H7 (cell line): ENCODE measurements at places on chromosomes 7 and 10.

- no peak for DNase-seq
Measured at GRCh38 chr10:50972591-50972990, 87.2 kb upstream of the A1CF start.

DNA sequence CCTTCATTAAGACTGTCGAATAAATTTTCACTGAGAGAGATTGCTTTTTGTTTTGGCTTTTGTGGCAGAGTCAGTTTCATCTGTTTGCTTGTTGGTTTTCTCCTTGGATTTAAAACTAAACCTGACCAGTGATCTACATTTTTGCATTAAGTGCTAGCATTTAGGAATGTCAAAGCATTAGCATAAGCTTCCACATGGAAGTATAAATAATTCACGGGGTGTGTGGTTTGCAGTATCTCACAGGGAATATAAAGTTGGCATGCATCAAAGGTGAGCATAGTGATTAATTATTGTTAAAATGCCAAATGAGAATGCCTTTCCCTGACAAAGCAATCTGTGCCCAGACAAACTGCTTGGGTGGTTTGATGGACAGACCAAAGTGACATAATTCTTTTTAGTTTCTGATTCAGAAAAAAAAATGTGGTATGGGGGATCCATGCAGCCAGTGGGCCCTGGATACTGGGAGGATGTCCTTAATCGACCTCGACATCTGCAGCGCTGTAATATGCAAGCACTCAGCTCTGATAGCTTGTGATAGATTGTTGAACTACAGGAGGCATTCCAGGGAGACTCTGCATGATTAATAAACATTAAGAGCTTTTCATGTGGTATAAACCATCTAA, 339.3 kb upstream of the POM121L12 start:
- DNase-seq: no peak

GRCh38 chr7:4684846-4685245, 2.8 kb downstream of the FOXK1 start:
- no peak for DNase-seq

DNA sequence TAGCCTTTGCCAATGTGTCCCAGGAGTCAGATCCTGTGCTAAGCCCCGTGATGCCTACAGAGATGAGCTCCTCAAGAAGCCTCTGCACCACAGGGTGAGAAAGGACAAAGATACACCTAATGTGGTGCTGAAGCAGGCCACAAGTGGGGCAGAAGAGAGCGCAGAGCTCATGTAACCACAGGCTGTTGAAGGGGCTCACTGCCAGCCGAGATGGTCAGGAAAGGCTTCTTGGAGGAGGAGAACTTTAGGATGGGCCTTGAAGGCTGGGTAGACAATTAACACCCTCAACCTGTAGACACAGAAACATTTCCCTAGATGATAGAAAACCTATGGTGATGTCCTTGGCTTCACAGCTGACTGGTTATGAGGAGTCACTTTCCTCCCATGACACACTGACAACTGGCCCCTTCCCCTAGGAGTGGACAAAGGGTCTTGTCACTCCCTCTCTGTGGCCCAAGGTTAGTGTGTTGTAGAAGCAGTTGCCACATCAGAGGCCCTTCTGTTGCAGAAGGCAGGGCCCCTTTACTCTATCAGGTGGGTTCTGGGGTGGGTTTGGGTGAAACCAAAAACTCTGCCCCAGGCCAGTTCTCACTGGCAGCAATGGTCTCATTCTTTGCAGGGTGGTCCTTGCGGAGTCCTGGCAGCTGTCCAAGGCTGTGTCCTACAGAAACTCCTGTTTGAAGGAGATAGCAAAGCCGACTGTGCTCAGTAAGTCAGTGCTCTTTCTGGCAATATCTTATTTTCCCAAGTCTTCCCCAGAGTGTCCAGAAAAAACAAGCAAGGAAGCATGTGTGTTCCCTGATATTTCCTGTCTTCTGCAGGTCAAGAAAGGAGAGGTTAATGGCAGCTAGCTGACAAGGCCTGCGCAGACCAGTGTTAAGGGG, 69.2 kb downstream of the MINDY4 start:
- DNase-seq: no peak

- no peak for DNase-seq
Measured at GRCh38 chr10:17146892-17147291, 17.3 kb upstream of the CUBN start.

- no peak for DNase-seq
Measured at GRCh38 chr7:120718361-120718760, 139.6 kb downstream of the TSPAN12 start.
